NCI-H2081 treated with DMSO at 0.1 percent for 48 hours (cell line): ENCODE measurements at places on chromosomes 6 and 20.

DNA sequence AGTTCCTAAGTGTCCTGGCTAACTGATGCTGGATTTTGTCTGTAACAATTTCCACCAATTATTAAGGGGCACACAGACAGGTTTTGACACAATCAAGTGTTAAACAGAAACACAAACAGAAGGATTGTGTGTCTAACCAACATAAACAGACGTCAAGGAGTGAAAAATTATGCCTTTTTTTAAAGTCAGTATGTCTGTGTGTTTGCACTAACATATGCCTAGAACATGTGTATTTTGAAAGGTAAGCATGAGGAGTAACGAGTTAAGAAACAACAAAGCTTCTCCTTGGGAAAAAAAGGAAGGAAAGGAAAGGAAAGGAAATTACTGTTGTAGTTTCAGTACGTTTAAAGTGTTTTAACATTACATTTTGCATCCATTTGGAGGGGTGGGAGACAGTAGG lies 466.3 kb upstream of the ID4 start:
- no peak for DNase-seq

DNA sequence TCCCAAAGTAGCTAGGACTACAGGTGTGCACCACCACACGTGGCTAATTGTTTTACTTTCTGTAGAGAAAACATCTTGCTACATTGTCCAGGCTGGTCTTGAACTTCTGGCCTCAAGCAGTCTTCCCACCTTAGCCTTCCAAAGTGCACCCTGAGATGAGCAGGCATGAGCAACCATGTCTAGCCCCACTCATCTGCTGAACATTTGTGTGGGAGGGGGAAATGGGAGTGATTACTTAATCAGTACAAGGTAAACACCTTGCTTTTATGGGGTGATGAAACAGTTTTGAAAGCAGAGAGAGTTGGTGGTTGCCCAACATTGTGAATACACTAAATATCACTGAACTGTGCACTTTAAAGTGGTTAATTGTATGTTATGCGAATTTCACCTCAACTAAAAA lies 5.3 kb downstream of the APMAP start:
- no peak for DNase-seq

DNA sequence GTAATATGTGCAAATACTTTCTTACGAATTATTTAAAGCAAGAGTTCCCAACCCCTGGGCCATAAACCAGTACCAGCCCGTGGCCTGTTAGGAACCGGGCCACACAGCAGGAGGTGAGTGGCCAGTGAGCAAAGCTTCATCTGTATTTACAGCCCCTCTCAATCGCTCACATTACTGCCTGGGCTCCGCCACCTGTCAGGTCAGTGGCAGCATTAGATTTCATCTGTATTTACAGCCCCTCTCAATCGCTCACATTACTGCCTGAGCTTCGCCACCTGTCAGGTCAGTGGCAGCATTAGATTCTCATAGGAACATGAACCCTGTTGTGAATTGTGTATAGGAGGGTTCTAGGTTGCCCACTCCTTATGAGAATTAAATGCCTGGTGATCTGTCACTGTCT lies 142.0 kb downstream of the RNASET2 start:
- no peak for DNase-seq

DNA sequence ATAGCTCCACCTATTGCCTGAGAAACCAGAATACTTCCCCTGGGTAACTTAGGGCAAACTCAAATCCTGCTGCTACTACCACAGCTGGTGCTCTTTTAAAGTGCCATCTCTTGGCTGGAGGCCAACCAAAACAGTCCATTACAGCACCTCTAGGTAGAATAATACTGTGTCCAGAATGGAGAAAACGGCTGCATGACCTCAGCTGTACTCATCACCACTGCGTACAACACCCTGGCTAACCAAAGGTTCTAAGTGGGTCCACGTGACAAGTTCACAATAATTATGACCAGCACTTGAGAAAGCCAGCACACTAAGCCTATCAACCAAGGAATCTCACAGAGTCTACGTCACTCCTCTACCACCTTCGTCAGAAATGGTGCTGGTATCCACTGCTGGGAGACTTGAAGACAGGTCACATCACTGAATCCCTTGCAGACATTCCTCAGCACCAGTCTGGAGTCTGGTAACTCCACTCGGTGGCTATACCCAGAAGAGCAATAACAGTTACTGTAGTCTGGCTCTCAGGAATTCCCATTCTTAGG lies 40.9 kb upstream of the PKIB start:
- no peak for DNase-seq

DNA sequence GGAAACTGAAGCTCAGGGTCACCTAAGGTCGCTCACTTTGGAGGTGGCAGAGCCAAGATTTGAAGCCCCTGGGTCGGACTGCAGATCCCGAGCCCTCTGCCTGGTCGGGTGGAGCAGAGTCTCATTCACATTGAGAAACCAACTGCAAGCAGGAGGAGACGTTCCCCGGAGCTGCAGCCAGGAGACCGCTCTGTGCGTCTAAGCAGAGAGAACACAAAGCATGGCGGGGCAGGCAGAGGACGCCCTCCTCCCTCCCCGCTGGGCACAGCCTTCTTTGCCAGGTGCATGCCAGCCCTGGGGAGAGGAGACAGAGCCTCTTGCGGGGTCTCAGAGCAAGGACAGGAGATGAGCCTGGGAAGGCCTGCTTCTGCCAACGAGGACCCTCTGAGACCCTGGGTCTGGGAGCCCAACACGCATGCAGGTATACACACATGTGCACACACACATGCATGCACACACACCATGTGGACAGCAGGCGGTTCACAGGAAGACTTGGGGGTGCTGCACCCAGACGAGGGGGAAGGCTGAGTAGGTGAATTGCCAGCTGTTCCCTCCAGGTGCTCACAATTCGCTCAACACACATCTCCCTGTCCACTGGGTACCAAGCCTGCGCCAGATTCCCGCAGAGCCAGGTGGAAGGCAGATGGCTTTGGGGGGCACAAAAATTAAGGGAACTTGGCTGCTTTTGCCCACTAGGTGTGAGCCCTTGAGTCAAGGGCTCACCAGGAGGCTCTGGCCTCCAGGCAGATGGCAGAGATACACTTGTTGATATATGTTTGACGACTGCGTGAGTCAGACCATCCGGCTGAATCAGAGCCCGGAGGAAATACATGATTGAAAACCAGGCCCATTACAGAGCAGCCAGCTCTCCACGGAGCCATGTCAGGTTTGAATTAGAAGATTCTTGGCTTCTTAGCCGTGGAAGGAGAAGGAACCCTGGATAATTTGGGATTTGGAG lies 5.5 kb upstream of the NTSR1 start:
- DNase-seq = no peak

DNA sequence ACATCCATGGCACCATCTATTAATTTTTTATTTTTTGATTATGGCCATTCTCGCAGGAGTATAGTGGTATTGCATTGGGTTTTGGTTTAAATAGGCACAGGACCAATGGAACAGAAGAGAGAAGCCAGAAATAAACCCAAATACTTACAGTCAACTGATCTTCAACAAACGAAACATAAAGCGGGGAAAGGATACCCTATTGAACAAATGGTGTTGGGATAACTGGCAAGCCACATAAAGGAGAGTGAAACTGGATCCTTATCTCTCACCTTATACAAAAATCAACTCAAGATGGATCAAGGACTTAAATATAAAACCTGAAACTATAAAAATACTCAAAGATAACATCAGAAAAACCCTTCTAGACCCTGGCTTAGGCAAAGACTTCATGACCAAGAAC lies 25.3 kb upstream of the RUNX2 start:
- DNase-seq = no peak

GRCh38 chr6:75815756-75816155 lies 66.7 kb downstream of the MYO6 start:
- no peak for DNase-seq

GRCh38 chr6:36171573-36171972 lies 25.0 kb upstream of the BRPF3 start:
- DNase-seq = no peak

- no peak for DNase-seq
These were observed 429.6 kb downstream of the BCKDHB start for GRCh38 chr6:80535914-80536565.

GRCh38 chr6:63584566-63584965 lies 12.3 kb downstream of the LOC128125822 start:
- no peak for DNase-seq

DNA sequence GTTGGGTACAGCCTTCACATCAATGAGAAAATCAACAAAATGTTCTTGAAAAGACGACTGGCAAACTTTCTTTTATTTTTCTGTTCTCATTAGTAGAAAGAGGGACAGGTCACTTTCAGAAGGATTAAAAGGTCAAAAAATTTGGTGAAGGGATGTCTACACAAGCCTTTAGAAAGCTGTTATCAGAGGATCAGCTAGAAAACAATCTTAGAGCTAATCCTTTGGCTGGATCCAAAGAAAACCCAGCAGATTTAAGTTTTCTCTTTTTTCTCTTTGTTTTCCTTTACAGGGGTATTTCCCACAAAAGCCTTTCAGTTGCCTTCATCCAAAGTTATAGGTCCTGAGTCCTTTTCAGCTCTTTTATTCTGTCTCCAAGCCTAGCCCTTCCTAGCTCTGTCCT lies 57.3 kb upstream of the EDN1 start:
- DNase-seq = no peak

DNA sequence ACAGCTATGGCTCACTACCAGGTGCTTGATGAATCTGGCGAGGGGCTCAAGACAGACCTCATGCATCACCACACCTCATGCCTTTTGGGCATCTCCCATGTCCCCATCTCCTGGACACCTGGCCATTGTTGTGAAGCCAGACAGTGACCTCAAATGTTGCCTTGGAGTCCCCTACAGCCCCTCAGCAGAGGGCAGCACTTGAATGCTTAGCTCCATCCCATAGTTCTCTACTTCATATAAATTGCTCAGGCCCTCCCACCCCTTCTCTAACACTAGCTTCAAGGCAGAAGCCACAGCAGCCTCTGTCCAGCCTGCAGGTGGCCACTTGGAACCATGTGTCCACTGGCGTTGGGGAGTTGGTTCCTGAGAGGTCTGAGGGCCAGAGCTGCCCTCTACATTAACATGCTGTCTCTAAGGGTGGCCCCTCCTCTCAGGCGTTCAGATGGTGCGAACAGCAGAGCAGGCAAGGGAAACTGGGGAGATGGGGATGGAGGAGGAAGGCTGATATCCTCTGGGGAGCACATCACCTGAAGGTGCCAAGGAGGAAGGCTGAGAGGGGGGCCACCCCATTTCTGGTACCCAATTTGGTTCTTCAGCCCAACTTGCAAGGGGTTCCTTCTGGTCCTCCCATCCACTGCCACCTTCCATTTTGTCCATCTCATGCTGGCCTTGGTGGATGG lies 31.3 kb downstream of the MOCS1 start:
- DNase-seq = no peak

DNA sequence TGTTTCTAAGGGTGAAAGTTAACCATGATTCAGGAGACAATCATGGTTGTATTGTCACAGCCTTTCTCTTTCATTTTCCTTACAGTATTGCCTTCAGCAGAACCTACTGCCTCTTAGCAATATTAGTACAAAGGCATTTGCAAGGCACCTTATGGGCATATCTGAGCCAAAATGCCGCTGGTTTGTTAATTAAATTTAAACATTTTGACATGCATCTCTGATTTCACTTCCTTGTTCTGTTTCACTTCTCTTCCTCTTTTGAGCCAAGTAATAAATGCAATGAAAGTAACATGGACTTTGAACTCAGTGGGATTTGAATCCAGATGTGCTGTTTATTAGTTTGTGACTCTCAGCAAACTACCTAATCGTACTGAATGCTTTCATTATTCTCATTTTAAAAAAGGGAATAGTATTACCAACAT lies 467.4 kb upstream of the CITED2 start:
- no peak for DNase-seq

DNA sequence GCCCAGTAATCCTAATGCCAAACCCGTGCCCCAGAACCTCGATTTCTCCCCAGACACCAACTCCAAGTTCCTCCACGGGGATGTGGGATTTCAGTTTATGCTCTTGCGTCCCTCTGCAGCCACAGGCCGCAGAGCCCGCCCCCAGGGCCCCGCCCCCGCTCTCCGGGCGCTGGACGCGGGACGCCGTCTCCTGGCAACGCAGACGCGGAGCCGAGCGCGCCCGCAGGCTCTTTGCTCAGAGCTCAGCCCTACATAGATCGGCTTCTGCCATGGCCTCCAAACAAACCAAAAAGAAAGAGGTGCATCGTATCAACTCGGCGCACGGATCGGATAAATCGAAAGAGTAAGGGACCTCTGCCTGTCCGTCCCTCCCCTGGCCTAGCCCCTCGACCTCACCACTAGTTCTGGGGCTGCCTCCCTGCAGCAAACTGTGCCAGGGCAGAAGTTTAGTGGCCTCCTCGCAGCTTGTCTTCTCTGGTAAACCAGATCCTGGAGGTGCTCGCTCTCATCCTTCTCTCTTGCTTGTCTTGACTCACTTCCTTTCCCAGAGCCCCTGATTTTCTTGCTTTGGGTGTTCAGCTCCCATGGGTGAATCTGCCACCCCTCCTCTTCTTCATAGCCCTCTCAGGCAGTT lies at the start of gene ADGB:
ADGB (plus strand) TSS at position 201 of the 634 bp plus-strand sequence; CDS start at position 270, 69 bp downstream.
- DNase-seq = no peak

DNA sequence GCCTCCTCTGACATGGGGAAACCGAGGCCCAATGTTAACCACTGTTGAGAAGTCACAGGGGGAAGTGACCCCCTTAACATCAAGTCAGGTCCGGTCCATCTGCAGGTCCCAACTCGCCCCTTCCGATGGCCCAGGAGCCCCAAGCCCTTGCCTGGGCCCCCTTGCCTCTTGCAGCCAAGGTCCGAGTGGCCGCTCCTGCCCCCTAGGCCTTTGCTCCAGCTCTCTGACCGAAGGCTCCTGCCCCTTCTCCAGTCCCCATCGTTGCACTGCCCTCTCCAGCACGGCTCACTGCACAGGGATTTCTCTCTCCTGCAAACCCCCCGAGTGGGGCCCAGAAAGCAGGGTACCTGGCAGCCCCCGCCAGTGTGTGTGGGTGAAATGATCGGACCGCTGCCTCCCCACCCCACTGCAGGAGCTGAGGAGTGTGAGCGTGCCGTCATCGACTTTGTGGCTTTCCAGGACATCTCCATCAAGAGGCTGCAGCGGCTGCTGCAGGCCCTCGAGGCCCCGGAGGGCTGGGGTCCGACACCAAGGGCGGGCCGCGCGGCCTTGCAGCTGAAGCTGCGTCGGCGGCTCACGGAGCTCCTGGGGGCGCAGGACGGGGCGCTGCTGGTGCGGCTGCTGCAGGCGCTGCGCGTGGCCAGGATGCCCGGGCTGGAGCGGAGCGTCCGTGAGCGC lies 1.6 kb downstream of the TNFRSF6B start:
- no peak for DNase-seq

DNA sequence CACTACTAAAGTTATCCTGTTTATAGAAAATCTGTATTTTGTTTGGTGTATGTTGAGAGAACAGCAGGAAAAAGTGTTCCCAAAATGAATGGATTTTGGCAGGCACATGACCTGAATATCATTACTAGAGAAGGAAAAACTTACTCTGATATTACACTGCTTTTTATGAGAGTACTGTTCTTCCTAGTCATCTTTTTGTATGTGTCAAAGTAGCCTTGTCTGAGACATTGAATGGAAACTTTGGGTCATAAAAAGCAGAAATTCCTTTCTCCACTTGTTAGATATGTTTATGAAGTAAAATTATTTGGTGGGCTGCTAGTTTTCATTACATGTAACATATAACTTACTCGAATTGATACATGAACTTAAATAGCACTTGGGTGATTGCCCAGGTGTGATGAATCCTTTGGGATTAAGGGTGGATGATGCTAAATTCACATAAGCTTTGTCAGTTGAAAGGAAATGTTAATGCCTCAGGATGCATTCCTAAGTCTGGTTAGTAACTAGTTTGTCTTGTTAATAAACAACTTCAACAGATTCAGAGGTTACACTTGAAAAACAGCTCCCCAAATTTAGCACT lies 206.7 kb downstream of the CENPW start:
- no peak for DNase-seq
